ENCODE measurements at places on chromosomes 1 and 21.

DNA sequence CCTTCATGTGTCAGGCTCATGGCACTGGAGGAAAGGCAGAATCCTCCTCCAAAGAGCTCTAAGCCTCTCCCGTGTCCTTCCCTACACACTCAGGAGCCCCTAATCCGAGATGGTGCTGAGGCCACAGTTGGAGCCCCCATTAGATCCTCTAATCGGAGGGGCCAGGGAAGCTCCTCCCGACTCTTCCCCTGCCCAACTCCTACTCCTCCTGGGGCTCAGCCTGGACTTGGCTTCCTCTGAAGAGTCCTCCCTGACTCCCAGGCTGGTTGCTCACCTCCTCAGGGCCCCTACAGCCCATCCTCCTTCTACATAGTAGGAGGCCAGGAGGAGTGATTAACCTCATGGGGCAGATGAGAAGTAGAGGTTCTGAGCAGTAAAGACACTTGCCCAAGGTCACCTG, 21.3 kb upstream of the CDCP2 start:
- DNase-seq: no peak

DNA sequence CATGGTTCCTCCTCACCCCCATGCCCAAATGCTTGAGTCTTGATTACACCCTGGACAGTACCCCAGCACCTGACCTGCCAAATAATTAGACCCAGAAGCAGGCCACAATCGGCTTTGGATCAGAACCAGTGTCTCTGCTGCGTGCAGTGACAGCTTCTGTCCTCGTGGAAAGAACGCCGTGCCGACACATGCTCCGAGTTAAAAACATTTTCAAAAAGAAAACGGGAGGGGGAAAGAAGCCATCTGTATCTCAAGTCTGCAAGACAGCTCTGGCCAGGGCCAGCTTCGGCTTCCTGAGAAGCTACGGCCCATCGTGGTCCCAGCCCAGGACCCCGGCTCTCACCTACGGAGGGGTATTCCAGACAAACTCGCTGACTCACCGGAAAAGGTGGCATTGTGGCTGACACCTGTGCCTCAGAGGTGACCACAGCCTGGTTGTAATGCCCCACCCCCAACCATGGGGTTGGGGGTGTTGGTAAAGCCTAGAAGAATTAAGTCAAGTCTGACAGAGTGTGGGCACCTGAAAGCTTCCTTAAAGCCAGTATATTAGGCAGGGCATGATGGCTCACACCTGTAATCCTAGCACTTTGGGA, 25.8 kb downstream of the SSBP3 start:
- DNase-seq: no peak

- no peak for DNase-seq
Measured at GRCh38 chr1:173628888-173629287, 6.2 kb upstream of the TEX50 start.

GRCh38 chr1:202225131-202225530, 31.5 kb downstream of the LGR6 start:
- no peak for DNase-seq

DNA sequence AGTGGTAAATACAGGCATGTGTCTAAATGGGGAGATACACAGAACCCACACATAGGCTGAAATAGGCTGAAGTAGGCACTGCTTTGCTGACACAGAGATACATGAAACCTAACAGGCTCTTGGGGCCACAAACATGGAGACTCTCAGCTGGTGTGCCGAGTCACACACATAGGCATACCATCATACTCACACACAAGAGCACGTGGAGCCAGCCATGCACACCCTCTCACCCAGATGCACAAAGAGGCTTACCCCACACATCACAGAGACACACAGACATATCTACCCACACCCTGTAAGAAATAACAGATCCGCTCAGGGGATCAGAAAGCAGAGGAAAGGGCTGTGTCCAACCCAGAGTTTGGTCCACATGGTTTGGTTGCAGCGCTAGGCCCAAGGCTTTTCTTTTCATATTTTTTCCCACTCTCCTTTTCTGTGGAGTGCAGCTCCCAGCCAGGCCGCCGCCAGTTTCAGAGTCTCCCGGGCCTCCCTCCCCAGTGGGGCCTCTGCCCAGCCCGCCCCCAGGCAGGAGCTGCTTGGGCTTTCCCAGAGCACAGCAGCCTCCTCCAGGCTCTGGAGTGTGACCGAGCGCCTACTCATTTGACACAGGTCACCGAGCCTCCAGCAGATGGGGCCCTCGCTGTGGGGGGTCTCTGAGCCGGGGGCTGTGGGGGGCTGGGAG, 3.9 kb upstream of the POU3F1 start:
- DNase-seq: no peak

GRCh38 chr1:227343206-227343605, 24.9 kb upstream of the CDC42BPA start:
- no peak for DNase-seq

- DNase-seq: no peak
Measured at GRCh38 chr1:19315378-19316198, 3.5 kb downstream of the SLC66A1 start.

- no peak for DNase-seq
Measured at GRCh38 chr1:162056043-162056442, 13.4 kb upstream of the NOS1AP start.

GRCh38 chr1:66533804-66534740, at the start of gene SGIP1:
Gene SGIP1, plus strand, starts transcription at chr1:66534153. Its CDS starts 206 bp downstream, at chr1:66534359.
- peak; percentile 38 for DNase-seq

- DNase-seq: no peak
Measured at GRCh38 chr1:14599800-14600199, 1.3 kb downstream of the KAZN start.

DNA sequence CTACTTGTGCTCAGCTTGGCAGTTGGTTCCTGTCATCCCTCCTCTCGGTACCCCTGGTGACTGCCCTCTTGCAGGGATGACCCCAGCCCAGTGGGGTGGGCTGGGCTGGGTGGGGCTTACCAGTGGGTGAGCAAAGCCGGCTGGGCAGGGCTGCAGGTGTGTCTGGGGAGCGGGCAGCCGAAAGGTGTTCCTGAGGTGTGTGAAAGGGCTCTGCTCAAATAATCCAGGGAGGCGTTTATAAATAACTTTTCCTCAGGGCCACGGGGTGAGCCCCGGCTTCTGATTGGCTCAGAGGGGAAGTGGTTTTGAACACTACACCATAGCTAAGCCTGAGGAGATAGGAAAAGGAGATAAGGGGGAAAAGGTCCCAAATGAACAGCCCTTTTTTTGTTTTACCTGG, at the start of gene SLC26A9:
SLC26A9 (minus strand) TSS at position 212 of the 400 bp plus-strand sequence. CDS start 7,636 bp downstream, outside the sequence.
- no peak for DNase-seq

DNA sequence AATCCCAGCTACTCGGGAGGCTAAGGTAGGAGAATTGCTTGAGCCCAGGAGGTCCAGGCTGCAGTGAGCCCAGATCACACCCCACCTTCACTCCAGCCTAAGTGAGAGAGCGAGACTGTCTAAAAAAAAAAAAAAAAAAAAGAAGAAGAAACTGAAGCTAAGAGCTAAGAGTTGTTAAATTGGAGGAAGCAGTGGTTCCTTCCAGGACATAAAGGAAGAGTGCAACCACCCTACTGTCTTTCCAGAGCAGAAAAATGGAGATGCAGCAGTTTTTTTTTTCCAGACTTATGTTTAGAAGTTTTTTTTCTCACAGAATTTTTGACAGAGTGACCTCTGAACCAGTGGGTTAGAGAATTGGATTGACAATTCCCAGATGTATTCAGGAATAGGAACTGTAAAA, 88.7 kb downstream of the HLX start:
- DNase-seq: no peak

DNA sequence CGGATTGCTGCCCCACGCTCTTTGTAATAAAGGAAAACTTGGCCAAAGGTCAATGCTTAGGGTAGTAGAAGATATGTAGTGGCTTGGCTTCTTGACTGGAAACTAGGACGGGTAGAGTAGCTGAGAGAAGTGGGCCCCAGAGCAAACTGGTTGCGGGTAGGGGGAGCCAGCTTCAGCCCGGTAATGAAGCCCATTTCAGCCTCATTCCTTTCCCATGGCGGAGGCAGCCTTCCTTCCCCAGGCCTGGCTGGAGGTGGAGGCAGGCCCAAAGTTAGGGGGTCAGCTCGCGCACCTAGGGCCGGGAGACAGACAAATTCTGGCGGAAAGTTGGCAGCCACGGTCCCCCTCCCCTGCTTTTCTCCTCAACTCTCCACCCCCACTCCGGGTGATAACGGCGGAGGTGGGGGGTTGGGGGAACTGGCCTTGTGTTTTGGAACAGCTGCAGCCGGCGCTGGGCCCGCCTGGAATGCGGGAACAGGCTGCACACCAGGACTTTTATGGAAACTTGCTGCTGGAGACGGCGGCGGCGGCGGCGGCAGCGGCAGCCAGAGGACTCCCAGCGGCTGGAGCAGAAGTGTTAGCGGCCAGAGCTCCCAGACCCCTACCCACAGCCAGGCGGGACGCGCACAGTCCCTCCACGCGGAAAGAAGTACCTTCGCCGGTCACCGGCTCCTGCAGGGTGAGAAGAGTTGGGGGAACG, at the start of gene NEXN:
NEXN (plus strand) TSS at position 544 of the 700 bp plus-strand sequence. CDS start 27,483 bp downstream, outside the sequence.
- DNase-seq: no peak

DNA sequence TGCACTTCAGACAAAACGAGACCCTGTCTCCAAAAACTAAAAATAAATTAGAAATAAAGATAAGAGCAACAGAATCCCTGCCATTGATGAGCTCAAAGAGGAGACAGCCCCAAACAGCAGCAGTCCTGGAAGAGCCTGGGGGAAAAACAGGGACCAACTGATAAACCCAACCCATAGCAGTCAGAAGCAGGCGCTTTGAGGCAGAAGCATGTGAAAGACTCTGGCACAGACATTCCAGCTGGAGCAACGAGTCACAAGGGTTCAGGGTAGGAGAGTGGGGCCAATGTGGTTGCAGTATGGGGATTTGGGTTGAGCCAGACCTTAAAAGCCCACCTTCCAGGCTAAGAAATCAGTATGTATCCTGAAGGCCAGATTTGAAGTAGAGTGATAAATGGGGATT, 78.5 kb downstream of the MPZL1 start:
- no peak for DNase-seq

DNA sequence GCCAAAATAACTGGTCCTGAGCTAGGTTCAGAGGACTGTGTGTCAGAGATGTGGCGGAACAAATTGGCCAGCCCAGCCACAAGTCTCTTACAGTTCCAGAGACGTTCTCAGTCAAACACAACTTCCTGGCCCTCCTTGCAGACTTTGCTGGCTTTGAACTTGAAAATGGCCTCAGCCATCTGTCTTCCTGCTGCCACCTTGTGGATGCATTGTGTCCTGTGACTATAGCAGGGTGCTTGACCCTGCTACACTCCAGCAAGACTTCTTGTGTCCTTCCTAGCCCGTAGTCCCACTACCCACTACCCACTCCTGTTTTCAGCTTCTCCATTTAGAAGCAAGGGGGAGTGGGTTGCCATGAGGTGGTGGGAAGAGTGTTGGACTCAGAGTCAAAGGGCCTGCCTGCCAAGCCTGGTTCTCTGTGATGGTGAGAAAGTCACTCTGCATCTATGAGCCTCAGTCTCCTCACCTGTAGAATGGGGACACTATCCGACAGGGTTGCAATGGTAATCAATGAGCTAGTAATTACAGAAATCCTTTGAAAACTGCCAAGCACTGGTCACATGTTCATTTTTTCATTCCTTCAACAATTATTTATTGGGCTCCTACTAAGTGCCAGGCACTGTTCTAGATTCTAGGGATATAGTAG, 109.9 kb downstream of the IGSF21 start:
- DNase-seq: no peak

DNA sequence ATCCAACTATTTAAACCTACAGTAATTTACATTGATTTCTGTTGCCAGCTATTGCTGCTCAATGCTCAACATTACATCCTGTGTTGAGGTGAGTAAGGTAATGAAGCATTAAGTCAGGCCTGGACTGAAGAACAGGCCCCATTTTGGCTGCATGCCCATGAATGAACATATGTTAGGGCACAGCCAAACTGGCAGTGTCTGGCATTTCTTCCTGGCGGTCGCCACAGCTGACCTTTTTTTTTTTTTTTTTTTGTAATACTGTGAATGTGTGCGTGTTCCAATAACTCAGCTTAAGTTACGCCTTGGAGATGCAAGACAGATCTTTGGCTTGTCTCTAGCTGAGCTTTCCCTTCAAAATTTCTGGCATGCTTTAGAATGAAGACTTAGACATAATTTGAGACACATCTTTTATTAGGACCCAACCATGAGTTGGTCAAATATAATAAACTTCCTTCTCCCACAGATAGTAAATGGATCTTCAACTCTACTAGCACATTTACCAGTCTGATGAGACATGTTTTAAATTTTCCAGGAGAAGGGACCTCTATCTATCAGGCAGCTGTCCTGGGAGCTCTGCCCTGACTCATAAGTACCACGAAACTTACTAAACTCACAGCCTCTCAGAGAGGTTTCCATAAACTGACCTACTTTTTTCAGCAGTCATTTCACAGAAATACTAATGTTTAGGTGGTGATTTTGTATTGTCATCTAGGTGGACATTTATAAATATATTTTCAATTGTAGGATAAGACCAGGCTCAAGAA, 341.1 kb upstream of the RUNX1 start:
- DNase-seq: peak; percentile 12

DNA sequence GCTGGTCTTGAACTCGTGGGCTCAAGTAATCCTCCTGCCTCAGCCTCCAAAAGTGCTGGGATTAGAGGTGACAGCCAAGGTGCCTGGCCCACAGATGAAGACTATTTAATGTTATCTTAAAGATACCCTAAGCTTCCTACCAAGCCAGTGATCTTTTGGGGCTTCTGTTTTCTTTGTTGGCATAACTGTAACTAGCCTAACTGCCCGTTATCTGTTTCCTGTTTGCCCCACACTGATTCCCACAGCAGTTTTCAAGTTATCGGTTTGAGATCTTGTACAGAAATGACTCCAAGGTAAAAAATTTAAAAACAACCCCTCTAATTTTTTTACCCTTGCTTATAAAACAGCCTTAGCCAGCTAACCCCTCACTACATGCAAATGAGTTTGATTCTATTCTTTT, 12.4 kb downstream of the SELL start:
- DNase-seq: no peak

DNA sequence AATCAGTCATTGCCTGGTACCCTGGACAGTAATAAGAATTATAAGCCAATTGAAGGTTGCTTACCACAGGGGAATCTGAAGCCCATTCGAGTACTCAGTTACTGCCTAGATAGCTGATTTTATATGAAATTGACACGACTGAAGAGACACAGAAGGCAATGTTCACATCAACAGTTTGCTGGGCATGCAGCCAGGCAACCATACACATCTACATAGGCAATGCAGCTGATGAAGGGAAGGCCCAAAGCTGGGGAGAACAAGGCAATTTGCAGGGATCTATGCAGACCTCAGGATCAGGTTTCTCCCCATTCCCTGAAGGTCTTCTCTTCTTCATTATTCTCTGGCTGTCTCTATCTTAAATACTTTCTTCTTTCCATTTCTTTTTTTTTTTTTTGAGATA, 448.7 kb downstream of the PTBP2 start:
- DNase-seq: no peak

GRCh38 chr1:177824508-177824982, 145.3 kb downstream of the SEC16B start:
- DNase-seq: no peak

DNA sequence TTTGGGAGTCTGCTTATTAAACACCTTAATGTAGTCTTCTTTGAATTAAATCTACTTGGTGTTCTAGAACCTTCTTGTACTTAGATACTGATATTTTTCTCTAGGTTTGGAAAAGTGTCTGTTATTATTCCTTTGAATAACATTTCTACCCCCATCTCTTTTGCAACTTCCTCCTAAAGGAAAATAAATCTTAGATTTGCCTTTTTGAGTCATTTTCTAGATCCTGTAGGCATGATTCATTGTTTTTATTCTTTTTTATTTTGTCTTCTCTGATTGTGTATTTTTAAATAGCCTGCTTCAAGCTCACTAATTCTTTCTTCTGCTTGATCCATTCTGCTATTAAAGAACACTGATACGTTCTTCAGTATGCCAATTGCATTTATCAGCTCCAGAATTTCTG, 155.9 kb upstream of the NEGR1 start:
- no peak for DNase-seq

- no peak for DNase-seq
Measured at GRCh38 chr1:180269645-180270529, 39.8 kb downstream of the LHX4 start.

- no peak for DNase-seq
Measured at GRCh38 chr1:87958716-87959115, 630.0 kb downstream of the LMO4 start.
